ENCODE measurements at places on chromosomes 4 and X.

- DNase-seq, result no peak
Observed at GRCh38 chr4:127849505-127850234, 31.0 kb upstream of the PLK4 start.

DNA sequence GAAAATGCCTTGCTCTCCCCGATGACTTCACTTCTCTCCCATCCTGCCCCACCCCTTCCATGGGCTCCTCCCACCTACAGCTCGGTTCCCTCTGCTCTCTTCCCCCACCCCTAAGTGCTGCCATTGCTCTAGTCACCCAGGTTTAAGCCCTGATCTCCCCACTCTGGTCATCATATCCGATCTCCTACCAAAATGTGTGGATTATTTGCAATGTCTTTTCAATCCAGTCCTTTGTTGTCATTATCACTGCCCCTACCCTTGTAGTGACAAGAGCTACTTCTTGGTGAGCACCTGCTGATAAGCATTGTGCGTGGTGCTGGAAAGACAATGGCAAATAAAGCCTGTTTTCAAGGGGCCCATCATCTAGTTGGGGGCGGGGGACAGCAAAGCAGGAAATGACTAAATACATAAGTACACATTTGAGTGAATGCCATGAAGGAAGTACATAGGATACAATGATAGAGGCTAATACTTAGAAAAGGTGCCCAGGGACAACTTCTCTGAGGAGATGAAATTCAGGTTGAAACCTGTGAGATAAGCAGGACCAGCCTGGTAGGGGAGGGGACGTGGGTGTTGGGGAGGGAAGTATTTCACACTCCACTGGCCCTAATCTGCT is 63.8 kb downstream of the DLG3 start:
- DNase-seq, result no peak

DNA sequence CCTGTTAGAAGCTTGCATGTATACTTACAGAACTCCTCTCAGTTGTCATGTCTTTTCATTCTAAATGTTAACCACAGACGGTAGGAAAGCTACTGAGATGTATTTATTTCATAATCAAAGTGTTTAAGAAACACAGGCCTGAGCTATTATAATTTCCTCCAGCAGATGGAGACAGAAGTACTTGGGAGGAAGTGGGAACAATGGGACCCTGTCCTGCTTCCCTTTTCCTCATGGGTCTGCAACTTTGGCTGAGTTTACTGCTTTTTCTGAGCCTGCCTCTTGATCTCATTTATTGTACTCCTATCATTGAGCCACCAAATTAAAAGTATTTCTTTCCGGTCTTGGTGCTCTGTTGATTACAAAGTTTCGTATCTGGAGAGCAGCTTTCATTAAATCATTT is 67.7 kb upstream of the SPANXN2 start:
- no peak for DNase-seq

DNA sequence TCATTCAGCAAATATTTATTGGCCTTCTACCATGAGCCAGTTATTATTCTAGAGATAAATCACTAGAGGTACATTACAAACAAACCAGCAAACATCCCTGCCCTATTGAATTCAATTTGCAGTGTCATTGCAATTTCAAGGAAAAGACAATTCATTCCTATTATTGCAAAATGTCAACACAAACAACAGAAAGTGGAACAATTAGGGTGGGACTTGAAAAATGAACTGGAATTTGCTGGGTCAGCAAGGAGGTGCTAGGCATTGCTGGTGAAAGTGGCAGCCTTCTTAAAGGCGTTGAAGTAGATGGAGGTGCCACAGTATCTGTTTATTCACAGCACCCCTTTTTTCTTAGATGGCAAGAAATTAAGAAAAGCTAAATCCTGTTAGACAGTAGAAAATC is 224.0 kb upstream of the BMP3 start:
- DNase-seq, result no peak

DNA sequence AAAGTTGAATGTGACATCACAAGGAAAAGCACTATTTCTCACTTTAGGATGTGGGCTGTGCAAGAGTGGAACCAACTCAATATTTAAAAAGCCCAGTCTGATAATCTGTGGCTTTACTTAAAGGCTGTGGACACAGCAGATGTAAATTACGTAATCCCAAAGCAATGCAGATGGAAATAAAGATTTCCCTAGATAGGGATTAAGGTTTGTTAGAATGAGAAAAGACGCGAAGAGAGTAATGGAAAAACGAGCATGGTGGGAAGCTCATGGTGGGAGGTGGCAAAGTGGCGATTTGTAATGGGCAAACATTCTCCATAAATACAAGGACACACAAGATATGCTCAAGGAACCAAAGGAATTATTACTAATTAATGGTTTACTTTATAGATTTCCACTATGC is 985.5 kb downstream of the FSTL5 start:
- no peak for DNase-seq

- DNase-seq, result peak; percentile 8
Observed at GRCh38 chrX:106894392-106894909, 8.7 kb downstream of the RIPPLY1 start.

DNA sequence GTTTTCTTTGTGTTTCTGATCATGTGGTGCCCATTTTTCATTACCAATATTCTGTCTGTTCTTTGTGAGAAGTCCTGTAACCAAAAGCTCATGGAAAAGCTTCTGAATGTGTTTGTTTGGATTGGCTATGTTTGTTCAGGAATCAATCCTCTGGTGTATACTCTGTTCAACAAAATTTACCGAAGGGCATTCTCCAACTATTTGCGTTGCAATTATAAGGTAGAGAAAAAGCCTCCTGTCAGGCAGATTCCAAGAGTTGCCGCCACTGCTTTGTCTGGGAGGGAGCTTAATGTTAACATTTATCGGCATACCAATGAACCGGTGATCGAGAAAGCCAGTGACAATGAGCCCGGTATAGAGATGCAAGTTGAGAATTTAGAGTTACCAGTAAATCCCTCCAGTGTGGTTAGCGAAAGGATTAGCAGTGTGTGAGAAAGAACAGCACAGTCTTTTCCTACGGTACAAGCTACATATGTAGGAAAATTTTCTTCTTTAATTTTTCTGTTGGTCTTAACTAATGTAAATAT is 110.4 kb downstream of the IL13RA2 start:
- DNase-seq, result no peak

- no peak for DNase-seq
Observed at GRCh38 chrX:7088968-7089615, 58.4 kb upstream of the STS start.

Measured in substantia nigra (tissue), 51 donors.